KG1 (cell line): ENCODE measurements at places on chromosomes 16 and 17.

- DNase-seq: no peak
Measured at GRCh38 chr16:81537721-81538561, 93.3 kb downstream of the CMIP start.

DNA sequence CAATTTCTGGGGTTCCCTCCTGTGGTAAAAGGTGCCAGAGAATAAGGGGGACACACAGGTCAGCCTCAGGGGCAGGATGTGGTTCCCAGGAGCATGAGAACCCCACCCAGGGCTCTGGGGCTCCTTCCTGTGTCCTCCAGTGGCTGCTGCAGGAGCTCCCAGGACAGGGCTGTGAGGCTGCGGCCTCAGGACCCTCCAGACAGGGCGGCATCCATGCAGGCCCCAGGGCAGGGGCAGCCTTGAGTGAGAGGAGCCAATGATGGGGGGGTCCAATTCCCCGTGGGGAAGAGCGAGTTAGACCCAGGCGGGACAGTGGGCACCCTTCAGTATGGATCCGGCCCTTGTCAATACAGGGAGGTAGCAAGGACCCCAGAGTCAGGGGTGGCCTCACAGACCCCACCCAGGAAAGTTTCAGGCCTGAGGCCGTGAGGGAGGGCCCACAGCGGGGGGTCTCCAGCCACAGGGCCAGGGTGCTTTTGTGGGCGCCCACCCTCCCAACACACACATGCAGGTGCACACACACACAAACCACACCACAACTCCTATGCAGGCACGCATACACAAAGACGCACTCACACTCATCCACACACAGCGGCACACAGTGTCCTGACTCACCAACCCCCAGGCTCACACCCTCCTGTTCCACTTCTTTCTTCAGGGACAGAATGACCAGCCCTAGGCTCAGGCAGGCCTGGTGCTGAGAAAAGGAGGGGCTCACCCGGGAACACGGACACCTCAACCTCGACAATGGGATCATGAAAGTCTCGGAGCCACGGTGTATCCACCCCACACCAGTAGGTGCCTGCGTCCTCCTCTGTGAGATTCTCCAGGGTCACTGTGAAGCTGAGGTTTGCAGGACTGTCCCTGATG is 1.8 kb downstream of the CD300C start:
- DNase-seq: no peak

GRCh38 chr16:81165411-81166097 is 69.4 kb upstream of the GCSH start:
- DNase-seq: no peak

DNA sequence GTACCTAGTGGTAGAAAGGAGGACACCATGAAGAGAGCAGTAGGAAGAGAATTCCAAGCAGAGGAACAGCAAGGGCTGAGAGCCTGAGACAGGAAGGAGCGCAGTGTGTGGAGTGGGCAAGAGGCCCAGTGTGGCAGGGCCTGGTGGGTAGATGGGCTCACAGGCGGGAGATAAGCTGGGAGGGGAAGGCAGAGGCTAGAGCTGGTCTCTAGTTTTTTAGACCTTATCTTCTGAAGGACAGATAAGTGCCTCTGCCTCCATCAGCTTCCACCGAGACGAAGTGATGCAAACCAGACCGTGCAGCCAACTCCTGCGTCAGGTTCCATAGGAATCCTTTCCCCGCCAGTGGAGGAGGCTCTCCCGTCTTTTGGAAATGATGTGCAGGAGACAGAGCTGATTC is 33.6 kb downstream of the CDH1 start:
- no peak for DNase-seq

- no peak for DNase-seq
Measured at GRCh38 chr17:76783146-76783545, 45.2 kb downstream of the MFSD11 start.

- DNase-seq: no peak
Measured at GRCh38 chr17:75619506-75620431, 13.5 kb upstream of the SMIM5 start.

DNA sequence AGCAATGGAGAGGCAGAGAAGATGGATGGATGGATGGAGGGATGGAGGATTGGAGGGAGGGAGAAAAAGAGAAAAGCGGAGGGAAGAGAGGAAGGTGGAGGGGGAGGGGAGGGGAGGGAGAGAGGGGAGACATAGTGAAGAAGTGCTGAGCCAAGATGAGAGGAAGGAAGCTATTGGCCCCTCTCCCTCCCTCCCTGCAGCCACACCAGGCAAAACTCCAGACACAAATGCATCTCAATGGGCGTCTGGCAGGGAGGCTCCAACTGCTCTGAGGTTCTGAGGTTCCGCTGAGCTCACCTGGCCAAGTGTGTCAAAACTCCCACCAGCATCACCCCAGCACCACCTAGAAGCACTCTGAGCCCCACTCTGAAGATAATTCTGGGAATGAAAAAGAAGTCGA is 26.9 kb upstream of the PHB1 start:
- no peak for DNase-seq
